ENCODE measurements at places on chromosomes 7 and 10.

- DNase-seq, result no peak
Measured at GRCh38 chr10:12434277-12434676, 84.9 kb downstream of the CAMK1D start.

- no peak for DNase-seq
Measured at GRCh38 chr7:129742256-129742655, 130.7 kb downstream of the NRF1 start.

- DNase-seq, result no peak
Measured at GRCh38 chr7:70952311-70952710, 179.6 kb upstream of the GALNT17 start.

DNA sequence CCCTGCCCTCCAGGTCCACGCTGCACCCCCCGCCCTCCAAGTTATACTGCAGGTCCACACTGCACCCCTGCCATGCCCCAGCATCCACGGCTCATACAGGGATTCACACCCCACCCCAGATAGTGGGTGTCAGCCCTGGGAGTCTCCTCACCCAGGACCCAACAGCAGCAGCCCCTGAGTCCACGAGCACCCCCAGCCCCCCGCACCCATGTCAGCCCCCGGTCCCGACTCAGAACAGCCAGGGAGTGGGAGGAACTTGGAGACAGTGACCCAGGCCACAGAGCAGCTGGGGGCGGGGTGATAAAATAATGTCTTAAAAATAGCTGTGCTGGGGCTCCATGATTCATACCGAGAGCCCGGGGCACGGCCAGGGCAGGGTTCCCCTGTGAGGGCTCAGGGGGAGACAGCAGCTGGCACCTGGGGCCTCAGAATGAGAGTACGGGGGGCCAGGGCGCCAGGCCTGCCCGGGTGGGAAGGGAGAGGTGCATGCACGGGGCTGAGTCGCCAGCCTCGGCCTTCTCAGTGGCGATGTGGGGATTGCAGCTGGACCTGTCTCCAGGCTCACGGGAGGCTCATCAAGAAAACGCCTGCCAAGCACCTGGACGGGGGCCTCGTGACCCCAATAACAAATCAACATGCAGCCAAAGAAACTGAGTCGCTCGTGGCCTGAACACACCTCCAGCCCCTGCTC lies 29.8 kb downstream of the ADAP1 start:
- no peak for DNase-seq

DNA sequence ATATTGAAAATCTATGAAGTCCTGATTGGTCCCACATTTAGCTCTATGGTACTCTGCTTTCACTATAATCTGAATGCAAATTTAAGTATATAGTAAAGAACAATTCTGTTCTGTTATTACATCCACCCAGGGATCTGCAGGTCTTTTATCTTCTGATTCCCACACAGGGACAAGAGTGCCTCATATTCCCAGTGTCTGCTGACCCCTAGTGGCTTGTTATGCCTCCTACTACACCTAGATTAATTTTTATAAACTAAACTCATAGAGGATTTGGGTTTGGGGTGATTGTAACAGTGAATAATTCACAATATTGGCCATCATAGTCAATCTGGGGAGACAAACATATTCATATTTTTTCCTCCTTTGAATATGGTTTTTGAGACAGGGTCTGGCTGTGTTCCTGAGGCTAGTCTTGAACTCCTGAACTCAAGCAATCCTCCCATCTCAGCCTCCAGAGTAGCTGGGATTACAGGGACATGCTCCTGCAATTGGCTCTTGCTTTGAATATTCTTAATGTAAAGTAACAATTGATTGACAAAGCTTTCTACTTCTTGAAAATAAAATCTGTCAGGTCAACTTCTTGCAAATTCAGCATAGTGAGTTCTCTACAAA lies 282.1 kb downstream of the KCND2 start:
- peak; percentile 73 for DNase-seq

GRCh38 chr7:24767878-24768569 lies 10.8 kb upstream of the GSDME start:
- DNase-seq, result no peak

DNA sequence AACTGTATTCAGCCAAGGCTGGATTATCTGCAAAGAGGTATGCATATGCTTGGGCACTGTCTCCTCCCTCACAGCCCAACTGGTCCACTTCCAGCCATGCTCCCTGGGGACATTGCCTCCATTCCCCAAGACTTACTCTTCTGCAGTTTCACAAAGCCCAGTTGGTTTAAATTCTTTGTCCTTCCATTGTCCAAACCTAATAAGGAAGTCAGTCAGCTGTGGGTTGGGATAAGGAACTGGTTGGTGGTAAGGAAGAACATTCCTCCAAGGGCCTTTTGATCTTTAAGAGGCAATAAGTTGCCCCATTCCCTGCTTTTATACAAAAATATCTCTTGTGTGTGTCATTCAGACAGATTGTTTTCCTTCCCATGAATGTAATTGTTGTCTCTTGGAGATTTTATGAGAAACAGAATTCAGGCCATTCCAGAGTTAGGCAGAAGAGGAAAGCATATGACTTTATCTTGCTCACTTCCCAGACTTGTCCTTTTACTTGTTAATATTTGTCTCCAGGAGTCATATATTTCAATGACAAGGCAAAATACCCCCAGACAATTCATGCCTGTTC lies 673.7 kb downstream of the SUGCT start:
- peak; percentile 42 for DNase-seq

GRCh38 chr10:78407966-78408365 lies 374.3 kb downstream of the RPS24 start:
- DNase-seq, result no peak

DNA sequence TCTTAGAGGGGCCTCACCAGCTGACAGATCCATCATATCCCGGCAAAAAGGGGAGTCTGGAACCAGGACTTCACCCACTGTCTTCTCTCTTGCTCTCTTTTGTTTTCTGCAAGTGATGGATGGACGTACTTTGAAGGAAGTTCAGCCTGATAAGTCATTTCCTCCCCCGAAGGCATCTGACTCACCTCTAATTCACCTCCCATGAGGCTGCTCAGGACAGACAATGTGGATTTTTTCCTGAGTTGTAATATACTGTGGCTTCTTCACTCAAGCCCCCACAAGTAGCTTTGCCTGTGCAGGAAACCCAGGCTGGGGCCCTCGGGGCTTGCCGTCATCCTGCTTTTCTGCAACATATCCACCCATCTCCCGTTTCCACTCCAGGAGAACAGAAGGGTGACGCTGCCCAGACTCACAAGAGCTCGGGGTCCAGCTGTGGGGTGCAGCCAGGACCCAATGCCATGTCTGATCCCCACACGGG lies 70.4 kb downstream of the ASB13 start:
- peak; percentile 100 for DNase-seq

- no peak for DNase-seq
Measured at GRCh38 chr10:58731276-58731675, 218.6 kb downstream of the BICC1 start.

DNA sequence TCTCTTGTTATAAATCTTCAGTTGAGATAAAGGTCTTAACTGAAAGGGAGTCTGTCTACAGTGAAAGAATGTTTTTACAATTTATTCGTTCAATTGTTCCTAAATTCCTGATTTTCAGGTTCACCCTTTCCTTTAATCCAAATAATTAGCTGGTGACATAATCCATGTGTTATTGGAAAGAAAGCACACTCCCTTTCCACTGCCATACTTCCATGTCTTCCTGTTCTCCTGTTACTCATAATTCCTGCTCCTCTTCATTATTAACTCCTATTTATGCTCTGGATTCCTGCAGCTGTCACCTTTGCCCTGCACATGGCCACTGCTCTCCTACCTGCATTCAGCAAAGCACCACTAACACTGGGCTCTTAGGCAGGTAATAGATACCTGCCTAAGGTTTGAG lies 40.0 kb upstream of the FAM3C start:
- peak; percentile 48 for DNase-seq

- no peak for DNase-seq
Measured at GRCh38 chr7:38413784-38414183, 140.3 kb upstream of the TARP start.

DNA sequence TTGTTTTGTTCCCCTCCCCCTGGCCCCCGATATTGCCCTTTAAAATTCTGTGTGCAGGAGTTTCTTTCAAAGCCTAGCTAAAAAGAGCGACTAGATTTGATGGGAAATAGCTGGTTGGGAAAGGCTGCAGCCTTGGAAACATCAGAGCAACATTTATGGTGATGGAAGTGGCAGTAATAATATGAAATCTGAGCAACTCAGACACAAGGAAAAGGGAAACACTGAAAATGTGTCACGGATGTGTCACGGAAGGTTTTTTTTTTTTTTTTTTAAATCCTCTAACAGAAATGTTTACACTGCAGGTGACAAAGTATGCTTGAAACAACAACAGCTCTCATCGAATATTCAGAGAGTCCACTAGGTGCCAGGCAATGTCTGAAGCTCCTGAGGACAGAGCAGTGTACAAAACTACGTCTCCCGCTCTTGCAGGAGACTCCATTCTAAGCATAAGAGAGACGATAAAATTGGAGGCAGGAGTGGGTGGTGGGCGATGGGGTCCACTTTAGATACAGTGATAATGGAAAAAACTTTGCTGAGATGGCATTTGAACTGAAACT lies 143.0 kb downstream of the RSU1 start:
- DNase-seq, result no peak

DNA sequence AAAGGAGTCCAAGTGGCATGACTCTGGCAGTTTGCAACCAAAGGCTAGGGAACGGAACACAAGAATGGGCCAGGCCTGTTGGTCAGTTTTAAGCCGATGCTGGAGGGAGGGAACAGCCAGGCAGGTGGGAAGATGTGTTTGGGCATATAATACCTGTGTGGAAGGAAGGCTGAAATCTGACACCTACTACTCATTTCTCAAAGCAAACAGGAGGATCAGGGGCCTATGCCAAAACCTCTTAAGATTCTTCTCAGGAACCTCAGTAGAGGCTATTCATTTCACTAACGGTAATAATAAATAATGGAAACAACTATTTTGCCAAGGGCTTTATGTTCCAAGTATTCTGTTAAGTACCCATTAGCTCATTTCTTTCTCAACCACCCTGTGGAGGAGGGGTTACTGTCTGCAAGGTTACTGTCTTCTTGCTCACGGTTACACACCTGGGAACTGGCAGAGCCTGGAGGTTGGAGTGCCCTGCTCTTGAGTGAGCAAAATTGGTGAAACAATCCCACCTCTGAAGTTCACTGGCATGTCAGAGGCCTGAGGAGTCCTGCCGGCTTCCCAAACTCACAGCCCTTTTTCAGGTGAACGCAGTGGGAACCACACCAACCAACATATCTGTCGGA lies 35.5 kb downstream of the GOT1 start:
- DNase-seq, result peak; percentile 73

DNA sequence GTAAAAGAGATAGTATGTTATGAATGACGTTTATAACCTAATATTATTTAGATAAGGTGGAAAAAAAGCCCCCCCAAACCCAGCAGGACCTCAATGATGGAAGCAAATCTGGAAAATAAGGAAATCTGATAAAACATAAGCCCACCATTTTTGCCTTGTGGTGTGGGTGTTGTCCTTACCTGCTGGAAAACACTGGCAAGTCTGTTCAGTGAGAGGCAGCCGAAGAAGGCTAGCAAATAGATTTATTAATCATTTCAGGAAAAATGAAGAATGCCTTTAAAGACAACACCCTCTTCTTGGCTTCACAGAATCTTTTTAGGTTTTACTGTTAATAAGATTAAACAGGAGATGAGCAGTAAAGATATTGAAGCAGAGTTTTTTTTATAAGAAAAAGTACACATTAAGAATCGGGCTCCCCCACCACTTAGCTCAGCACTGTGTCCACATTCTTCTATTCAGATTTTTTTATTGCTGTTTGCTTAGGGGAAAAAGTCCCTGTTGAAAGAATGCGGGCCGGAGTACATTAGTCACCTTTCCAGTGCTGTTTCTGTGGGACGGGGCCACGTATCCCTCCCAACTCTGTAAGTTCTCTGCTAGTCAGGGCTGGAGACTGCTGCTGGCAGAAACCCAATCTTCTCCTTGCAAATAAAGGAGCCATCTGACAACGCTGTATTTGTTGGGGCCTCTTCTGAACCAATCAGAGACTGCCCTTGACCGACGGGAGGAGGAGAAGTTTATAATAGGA lies 104.1 kb downstream of the EVX1 start:
- peak; percentile 95 for DNase-seq

DNA sequence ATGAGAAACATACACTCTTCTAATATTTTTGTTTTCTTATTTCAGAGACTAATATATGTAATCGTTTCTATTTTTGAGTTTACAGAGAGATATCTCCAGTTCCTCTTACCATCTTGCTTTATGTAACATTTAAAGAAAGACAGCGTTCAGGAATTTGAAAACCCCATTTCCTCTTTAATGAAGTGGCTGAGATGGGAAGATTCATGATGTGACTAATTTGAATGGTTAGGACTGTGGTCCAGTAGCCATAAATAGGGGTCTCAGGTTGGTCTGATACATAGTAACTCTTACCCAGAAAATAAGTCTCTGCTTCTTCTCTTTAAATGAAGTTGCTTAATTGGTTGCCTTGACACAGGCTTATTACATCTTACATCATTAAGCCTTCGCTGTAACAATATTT lies 6.9 kb downstream of the KMT2E start:
- no peak for DNase-seq

GRCh38 chr7:100860702-100861615 lies 6.2 kb upstream of the TRIP6 start:
- DNase-seq, result no peak

DNA sequence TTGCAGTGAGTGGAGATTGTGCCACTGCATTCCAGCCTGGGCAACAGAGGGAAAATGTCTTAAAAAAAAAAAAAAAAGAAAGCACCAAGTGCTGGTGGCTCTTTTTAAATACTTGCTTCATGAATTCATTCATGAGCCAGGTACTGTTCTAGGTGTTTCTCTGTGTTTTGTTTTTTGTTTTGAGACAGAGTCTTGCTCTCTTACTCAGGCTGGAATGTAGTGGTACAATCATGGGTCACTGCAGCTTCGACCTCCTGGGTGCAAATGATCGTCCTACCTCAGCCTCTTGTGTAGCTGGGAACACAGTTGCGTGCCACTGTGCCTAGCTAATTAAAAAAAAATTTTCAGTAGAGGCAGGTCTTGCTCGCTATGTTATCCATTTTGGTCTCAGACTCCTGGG lies 5.3 kb downstream of the STOX1 start:
- no peak for DNase-seq

DNA sequence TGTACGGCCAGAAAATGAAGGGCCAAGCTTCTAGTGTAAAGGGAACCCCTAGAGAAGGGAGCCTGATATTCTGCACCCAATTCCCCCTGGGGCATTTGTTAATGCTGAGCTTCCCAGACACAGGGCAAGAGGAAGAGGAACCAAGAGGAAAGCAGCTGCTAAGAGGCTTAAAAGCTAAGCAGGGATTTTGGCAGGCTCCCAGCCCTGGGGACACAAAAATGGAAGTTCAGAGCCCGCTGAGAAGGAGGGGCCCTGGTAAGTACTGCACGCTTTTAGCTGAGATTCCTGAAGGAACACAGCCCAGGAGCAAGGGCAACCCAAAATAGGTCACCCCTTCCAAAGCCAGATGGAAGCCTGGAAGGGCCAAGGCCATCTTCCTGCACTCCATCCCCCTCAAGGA lies 387.3 kb upstream of the MGMT start:
- DNase-seq, result no peak

DNA sequence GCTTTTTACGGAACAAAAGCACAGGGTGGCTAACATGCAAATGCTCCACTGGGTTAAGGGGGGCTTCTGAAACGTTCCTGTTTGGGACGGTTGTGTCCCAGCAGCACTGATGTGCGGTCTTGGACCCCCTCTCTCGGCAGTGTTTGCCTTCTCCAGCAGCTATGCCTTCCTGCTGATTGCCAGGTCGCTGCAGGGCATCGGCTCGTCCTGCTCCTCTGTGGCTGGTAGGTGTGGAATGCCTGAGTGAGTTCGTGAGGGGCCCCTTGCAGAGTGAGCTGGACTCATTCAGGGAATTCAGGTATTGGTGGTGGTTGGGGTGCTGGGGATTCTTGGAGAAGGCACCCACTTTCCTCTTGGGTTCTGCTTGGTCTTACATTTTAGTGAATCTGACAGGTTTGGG lies 13.0 kb downstream of the SLC18A2 start:
- DNase-seq, result no peak

GRCh38 chr10:95650232-95650631 lies 6.3 kb downstream of the ALDH18A1 start:
- no peak for DNase-seq

All from epithelial cell of esophagus (primary cell).